ENCODE measurements at places on chromosomes 16 and 17. TPM values are rescaled to one million over a fixed set of nuclear protein-coding genes. Genes with fewer than 3 reads are reported as not detected.
A peak's percentile ranks its signal among the peaks of the same experiment; 100 is the strongest.

DNA sequence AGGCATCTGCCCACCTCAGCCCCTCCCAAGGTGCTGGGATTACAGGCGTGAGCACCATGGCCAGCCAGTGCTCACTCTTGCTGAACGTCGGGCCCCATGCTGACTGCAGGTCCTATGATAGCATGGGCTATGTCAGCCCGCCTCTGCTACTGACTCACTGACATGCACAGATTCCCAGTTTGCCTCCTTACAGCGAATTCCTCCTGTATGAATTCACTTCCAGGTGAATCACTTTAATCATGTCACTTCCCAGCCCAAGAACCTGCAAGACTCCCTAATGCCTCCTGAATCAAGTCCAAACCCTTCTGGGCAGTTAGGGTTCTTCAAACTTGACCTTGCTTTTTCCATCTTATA lies 16.1 kb upstream of the UBTF start:
- H3K4me3 ChIP-seq: no peak overlapping the region
- no peaks in the 10 kb centered on the region for H3K36me3 ChIP-seq
- H3K27ac ChIP-seq: no peak overlapping the region
- no peaks in the 10 kb centered on the region for H3K4me1 ChIP-seq

The RNF157 gene
- total RNA-seq: 8.6 TPM

- no peak overlapping the region for H3K4me3 ChIP-seq
- peak overlapping the region; percentile 0 for H3K27ac ChIP-seq
- peak; percentile 83 for DNase-seq
These were observed 1.9 kb downstream of the CMC2 start for GRCh38 chr16:81004646-81005353.

GRCh38 chr16:56289862-56290261 lies 98.6 kb downstream of the GNAO1 start:
- H3K27ac ChIP-seq: no peak overlapping the region
- no peaks in the 10 kb centered on the region for H3K36me3 ChIP-seq
- no peaks in the 10 kb centered on the region for H3K27me3 ChIP-seq
- no peak overlapping the region for H3K4me3 ChIP-seq
- no peak for DNase-seq

GRCh38 chr16:84406006-84406963 lies 37.9 kb downstream of the ATP2C2 start:
- no peak overlapping the region for H3K4me3 ChIP-seq
- H3K27me3 ChIP-seq: no peaks in the 10 kb centered on the region
- no peak for DNase-seq
- no peaks in the 10 kb centered on the region for H3K4me1 ChIP-seq

The KRTAP1-1 gene
- not detected for total RNA-seq

The HCRT gene
- not detected for total RNA-seq

GRCh38 chr17:67270416-67270815 lies 25.4 kb upstream of the HELZ start:
- no peaks in the 10 kb centered on the region for H3K27me3 ChIP-seq
- no peaks in the 10 kb centered on the region for H3K4me1 ChIP-seq
- DNase-seq: no peak
- H3K36me3 ChIP-seq: no peaks in the 10 kb centered on the region
- H3K4me3 ChIP-seq: no peak overlapping the region
- no peak overlapping the region for H3K27ac ChIP-seq

- no peaks in the 10 kb centered on the region for H3K4me1 ChIP-seq
- H3K27me3 ChIP-seq: no peaks in the 10 kb centered on the region
- H3K4me3 ChIP-seq: no peak overlapping the region
- no peak for DNase-seq
These were observed 21.4 kb downstream of the NTAN1 start for GRCh38 chr16:15034266-15035162.

DNA sequence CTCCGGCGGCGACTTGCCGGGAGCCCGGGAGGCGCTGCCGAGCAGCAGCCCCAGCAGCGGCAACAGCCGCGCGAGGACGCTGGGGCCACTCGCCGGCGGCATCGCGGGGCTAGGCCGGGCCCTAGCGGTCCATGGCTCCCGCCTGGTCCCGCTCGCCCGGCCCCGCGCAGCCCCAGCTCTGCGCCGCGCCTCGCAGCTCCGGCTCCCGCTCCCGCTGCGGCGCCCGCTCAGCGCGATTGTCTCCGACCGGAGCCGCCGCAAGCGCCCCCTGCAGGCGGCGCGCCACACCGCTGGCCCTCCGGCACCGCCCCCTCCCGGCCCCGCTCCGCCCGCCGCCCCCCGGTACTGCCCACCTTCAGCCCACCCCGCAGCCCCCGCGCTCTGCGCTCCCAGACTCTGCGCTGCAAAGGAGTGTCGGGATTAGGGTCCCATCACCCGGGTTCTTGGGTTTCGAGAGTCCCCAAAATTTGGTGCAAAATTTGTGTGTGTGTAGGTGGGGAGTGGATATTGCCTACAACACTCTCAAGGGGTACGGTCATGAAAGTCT lies at the start of gene FAM171A2:
FAM171A2 (minus strand) TSS at position 241 of the 547 bp plus-strand sequence; CDS start at position 102, 139 bp downstream.
- peak; percentile 89 for DNase-seq
- peak within 1 kb of the TSS; percentile 58 for H3K27ac ChIP-seq
- H3K4me3 ChIP-seq: peak within 1 kb of the TSS; percentile 98
- no peaks in the 10 kb centered on the region for H3K36me3 ChIP-seq
- H3K27me3 ChIP-seq: no peaks in the 10 kb centered on the region
- H3K4me1 ChIP-seq: peaks cover 24% of the 10 kb centered on the region

The SLC38A8 gene
- total RNA-seq: not detected

GRCh38 chr16:9836118-9836736 lies 346.0 kb downstream of the GRIN2A start:
- no peaks in the 10 kb centered on the region for H3K27me3 ChIP-seq
- no peak overlapping the region for H3K27ac ChIP-seq
- H3K4me3 ChIP-seq: no peak overlapping the region
- no peaks in the 10 kb centered on the region for H3K4me1 ChIP-seq
